ENCODE measurements at places on chromosomes 11 and 22. TPM values are rescaled to one million over a fixed set of nuclear protein-coding genes. Genes with fewer than 3 reads are reported as not detected.
A peak's percentile ranks its signal among the peaks of the same experiment; 100 is the strongest.

Gene OR4C16
- not detected for total RNA-seq

Gene XKR3
- total RNA-seq: not detected

Gene BRSK2
- not detected for total RNA-seq

Gene GLYAT
- total RNA-seq: not detected

Gene PDE2A
- 0.41 TPM for total RNA-seq

Gene BRD1
- 58.5 TPM for total RNA-seq

Gene ALDH3B2
- total RNA-seq: not detected

Gene MS4A8
- total RNA-seq: 0.49 TPM

Gene NNMT
- total RNA-seq: 2,246 TPM

Gene PRG3
- total RNA-seq: not detected

Gene APOL5
- total RNA-seq: not detected

Gene RFPL1
- total RNA-seq: not detected

Gene MLC1
- not detected for total RNA-seq

Gene PRRG4
- 0.36 TPM for total RNA-seq

Gene MMP27
- total RNA-seq: not detected

- peak; percentile 89 for DNase-seq
Observed at GRCh38 chr11:44094260-44094868, 1.1 kb upstream of the EXT2 start.

DNA sequence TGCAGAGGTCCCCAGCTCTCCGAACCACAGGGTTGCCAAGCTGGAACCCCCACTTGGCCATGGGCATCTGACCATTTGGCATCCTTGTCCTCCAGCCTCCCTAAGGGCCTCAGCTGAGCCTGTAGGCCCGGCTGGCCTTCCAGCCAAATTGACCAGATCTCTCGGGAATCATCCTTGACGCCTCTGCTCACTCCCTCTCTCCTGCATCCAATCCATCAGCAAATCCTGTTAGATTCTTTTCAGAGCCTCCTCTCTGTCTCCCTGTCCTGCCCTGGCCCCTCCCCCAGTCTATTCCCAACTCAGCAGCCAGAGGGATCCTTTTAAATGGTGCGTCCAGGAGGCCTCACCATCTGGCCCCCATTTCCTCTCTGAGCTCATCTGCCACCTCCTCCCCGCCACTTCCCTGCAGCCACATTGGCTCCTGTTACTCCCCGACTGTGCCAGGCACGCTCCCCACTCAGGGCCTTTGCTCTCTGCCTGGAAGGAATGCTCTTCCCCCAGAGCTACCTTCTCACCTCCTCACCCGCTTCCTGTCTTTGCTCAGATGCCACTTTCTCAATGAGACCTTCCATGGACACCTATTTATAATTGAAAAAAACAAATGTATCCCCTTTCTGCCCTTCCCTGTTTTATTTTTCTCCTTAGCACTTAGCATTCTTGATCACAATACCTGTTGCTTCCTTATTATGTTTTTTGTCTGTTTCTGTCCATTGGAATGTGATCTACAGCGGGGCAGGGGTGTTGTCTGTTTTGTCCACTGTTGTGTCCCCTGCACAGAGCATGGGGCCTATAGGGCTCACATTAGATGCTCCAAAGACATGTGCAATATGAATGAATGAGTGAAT, 78.1 kb downstream of the NFAM1 start:
- DNase-seq: no peak

DNA sequence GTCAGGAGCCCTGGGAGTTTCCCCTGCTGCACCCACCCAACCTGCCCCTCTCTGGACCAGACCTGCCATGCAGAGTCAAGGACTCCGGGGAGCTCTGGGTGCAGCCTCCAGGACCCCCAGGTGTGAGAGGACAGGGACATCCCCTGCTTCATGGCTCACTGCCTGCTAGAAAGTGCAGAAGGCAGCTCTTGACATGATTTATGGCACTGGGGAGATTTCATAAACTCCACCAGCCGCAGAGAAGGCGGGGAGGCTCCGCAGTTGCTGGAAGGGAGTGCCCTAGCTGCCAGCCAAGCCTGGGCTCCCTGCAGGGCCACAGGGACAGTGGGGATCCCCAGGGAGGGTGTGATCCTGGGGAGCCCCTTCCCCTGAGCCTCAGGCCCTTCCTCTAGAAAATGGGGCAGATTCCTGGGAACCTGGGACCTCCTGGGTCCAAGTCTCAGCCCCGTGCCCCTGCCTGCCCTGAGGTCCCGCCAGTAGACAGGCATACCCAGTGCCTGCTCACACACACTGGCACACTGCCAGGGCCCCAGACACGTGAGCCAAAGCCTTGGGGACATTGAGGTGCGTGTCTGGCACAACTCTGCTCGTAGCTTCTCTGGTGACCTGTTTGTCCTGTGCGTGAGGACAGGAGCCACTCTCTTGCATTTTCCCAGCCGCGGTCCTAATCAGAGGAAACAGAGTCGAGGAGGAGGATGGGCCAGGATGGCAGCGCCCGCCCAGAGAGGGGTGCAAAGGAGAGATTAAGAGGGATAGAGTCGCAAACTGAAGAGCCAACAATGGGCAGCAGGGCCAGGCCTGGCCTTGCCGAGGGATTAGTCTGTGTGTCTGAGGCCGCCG, 13.8 kb downstream of the CABP7 start:
- no peak for DNase-seq

GRCh38 chr11:44621784-44622183, 56.3 kb downstream of the CD82 start:
- DNase-seq: no peak

GRCh38 chr11:98227278-98227677, 793.5 kb upstream of the CNTN5 start:
- no peak for DNase-seq

DNA sequence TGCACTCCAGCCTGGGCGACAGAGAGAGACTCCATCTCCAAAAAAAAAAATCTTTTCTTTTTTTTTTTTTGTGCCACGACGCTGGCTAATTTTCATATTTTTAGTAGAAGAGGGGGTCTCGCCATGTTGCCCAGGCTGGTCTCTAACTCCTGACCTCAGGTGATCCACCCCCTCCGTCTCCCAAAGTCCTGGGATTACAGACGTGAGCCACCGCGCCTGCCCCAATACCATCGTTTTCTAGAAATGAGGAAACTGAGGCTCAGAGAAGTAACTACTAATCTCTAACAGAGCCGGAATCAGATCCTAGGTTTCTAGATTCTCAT, 13.5 kb downstream of the SSH3 start:
- DNase-seq: no peak

DNA sequence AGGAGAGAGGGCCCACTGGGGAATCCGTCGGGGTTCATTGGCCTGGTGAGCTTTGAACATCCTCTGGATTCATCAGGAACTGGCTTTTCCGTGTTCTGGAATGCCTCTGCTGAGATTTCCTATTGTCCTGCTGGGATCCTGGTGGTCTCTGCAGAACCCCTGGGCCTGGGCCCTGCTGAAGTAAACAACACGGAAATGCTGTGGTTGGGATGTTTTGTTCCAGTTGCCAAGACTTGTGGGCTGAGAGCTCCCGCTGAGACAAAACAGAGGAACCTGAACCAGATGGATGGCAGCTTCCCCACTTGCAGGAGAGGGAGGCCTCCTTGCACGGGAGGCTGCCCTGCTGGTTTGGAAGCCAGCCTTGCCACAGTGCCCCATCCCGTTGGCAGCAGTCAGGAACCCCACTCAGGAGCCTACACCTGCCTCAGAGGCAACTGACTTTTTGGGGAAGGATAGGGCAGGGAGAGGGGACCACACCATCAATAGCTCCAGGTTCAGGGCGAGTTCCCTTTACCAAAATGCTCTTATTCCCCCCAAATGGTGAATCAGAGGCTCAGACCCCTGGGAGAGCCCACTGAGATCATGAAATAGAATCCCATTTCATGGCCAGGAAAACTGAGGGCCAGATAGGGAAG, 60.7 kb downstream of the LRRC32 start:
- no peak for DNase-seq

- DNase-seq: peak; percentile 86
Observed at GRCh38 chr11:10351765-10352641, 47.1 kb downstream of the ADM start.

- DNase-seq: no peak
Observed at GRCh38 chr22:38727123-38727522, 21.4 kb downstream of the GTPBP1 start.

GRCh38 chr22:23204125-23204488, 23.8 kb downstream of the BCR start:
- DNase-seq: no peak

DNA sequence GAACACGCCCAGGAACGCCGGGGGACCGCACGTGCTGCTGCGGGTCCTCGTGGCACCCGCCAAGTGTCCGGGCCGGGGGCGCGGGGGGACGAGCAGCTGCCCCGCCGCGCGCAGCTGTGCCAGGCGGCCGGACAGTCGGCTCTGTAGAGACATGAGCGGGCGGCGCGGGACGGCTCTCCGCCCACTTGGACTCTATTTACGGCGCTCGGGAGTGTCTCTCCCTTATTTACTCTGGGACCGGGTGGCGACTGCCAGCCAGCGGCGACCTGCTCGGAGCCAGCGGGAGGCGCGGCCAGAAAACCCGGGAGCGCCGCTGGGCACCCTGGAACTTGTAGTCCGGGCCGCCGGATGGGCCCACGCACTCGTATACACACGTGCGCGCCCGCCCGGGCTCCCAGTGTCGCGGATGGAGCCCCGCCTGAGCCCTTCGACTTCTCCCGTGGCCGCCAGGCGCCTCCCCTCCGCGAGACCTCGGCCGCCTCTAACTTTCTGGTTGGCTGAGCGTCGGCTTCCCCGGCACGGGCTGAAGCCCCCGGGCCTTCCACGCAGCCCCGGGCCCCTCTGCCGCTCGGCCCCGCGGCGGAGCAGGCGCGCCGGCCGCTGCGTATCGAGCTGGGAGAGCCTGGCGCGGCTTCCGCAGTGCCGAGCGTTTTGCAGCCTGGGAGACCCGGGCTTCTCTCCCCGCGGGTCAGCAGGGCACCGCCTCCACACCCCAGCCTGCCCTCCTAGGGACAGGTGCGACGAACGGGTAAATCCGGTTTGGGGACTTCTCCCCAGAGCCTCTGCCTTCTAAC, at the start of gene MACROD1:
Gene MACROD1, minus strand, starts transcription at position 272 of the 794 bp plus-strand sequence. Its CDS starts 119 bp downstream, at position 153.
- peak; percentile 68 for DNase-seq

- DNase-seq: no peak
Observed at GRCh38 chr11:65554057-65554818, 3.9 kb downstream of the LTBP3 start.

DNA sequence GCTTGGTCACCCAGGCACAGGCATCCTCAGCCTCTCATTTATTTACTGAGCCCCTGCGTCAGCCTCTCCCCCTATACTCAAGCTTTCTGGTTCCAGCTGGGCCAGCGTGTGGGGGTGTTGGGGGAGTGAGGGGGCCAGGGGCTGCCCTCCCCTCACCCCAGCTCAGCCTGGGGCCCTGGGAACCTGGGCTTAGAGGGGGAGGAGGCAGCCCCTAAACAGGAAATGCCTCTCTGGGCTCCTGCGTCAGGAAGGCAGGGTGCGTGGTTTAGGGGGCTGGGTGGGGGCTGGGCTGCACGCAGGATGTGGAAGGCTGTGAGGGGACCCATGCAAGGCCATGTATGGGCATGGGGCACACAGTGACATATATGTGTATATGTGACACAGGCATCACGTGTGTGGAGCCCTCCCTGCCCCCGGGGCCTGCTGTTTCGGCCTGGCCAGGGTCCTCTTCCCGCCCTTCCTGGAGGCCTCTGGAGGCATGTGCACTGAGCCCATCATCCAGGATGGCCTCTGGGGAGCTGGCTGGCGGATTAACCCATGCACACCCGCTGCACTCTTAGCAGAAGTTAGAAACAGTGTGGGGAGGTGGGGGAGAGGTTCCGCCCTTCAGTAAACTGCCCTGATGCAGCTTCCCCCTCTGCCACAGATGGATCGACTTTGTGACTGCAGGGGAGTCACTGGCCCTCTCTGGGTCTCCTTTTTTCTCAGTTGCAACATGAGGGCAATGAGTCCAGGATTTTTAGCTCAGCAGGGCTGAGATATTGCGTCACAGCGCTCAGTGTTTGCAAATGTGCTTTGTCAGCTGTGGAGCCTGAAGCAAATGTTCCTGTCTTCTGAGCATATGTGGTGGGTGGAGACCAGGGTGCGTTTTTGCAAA, 1.1 kb upstream of the CD248 start:
- peak; percentile 95 for DNase-seq

- no peak for DNase-seq
Observed at GRCh38 chr11:84543367-84544159, 1083.6 kb downstream of the DLG2 start.

DNA sequence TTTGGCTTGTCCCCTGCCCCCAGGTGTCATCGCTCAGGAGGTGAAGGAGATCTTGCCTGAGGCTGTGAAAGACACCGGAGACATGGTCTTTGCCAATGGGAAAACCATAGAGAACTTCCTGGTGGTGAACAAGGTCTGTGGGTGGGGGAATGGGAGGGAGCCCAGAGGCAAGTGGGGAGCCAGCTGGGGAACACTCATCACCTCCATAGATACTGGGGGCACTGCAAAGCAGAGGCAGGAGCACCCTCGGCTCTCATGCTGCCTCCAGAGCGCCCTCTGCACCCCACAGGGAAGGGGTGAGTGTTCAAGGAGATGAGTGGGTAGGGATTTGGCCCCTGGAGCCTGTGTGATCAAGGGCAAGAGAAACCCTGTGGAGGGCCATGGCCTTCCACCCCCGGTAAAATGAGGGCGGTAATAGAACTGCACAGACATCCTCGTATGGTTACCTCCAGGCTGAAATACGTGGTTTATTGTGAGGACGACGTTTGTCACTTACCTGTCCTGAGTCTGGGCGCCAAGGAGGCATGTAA, 14.0 kb downstream of the TMEM258 start:
- no peak for DNase-seq

DNA sequence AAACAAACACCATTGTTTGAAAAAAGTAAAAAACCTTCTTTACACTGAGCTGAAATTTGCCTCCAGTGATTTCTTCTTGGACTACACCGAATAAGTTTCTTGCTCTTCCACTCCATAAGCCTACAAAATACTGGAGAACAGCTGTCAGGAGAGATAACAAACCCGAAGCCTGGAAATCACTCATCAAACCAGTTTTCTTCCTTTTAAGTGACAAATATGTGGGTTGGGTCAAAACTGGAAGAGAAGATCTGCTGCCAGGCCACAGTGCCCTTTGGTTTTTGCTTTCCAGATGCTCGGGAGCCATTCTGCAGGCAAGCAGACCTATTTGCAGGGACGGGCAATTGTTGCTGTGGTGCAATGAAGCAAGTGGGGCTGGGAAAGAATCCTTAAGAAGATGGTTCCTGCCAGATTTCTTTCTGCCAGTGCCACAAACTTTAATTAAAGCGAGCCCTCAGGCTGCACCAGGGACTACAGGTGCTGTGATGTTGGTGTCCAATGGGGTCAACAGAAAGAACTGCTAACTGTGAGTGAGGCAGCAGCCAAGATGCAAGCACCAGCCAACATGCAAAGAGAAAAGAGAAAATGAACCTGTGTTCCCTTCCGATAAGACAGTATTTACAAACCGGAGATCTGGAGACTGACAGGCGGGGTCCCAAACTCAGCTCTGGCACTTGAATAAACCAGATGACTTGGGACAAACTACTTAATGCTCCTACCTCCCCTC, 44.8 kb upstream of the SMCO4 start:
- no peak for DNase-seq

GRCh38 chr11:62614275-62614674, 1.2 kb downstream of the ROM1 start:
- no peak for DNase-seq

GRCh38 chr11:8937159-8937558, 4.4 kb upstream of the C11orf16 start:
- no peak for DNase-seq
